Activated effector memory CD4-positive, alpha-beta T cell treated with Interleukin-2 at 50 U/mL for 16 hours (primary cell): ENCODE measurements at places on chromosomes 5 and 9.

GRCh38 chr9:130463763-130464745, 19.3 kb downstream of the ASS1 start:
- DNase-seq, result no peak

DNA sequence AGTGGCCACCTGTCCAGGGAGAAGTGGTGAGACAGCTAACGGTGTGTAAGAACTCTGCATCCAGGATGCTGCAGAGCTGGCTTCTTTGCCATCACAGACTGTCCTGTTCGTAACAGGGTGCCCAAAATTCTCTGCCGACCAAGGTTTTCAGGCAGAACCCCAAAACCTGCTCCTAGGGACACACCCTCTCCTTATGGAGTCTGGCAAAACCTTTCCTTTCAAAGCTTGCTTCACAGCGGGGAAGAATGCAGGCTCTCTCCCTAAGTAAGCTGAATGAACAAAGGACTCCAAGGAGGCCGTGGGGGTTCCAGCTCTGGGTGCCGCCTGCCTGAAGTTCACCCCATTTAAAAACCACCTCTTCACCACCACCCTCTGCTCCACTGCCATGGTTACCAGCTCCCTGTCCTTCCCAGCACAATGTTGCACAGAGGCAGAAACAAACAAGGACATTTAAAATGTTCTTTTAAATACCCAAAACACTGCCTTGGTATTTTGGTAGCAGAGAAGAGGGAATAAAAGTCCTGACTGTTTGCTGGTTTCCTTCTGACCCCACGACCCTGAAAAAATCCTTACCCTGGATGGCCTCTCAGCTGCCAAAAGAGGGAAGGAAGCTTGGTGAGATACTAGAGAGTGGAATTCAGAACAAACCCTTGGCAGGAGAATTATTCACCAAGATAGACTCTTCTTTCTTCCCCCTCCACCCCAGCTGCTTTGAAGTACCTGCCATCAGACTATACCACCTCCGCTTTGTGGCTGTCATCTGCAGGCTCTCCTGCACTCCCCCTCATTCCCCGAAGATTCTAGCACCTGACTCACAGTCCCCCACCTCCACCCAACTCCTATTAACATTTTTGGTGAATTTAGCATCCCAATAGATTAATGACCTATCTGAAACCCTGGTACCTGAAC, 7.1 kb upstream of the KLF9 start:
- DNase-seq, result no peak

DNA sequence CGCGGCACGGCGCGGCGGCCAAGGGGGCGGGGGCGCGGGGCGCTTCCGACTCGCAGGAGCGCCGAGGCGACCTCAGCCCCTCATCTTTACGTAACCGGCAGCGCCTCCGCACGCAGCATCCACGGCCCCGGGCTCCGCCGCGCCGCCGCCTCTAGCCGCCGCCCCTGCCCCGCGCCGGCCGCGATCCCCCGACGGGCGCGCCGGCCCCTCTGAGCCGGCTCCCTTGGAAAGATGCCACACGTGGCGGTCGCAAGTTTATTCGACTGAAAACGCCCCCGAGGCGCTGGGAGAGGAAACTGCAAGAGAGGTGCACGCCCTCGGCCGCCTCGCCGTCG, 1.0 kb downstream of the KLF9 start:
- DNase-seq, result no peak

GRCh38 chr9:132200706-132201105, 38.8 kb downstream of the NTNG2 start:
- DNase-seq, result no peak

- DNase-seq, result no peak
Measured at GRCh38 chr5:115818821-115819220, 2.4 kb upstream of the CDO1 start.

- DNase-seq, result no peak
Measured at GRCh38 chr5:82641331-82642003, 363.3 kb upstream of the RPS23 start.

- no peak for DNase-seq
Measured at GRCh38 chr5:94361832-94362796, 256.3 kb downstream of the KIAA0825 start.

DNA sequence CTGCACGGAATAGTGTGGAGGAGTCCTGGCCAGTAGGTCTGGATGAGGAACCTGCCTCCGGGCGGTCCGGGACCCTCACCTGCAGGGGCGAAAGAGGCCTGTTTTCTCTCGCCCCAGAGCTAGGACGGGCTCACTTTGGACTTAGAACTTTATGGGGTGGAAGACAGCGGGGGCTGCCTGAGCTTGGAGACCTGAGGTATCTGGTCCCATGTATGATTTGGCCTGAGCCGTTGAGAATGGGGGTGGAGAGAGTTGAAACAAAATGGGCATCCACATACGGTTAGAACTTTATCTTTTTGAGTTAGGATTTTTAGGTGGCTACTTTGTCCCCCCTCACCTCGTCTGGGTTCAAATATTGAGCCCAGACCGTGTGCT, 681 bp upstream of the ETF1 start:
- no peak for DNase-seq

DNA sequence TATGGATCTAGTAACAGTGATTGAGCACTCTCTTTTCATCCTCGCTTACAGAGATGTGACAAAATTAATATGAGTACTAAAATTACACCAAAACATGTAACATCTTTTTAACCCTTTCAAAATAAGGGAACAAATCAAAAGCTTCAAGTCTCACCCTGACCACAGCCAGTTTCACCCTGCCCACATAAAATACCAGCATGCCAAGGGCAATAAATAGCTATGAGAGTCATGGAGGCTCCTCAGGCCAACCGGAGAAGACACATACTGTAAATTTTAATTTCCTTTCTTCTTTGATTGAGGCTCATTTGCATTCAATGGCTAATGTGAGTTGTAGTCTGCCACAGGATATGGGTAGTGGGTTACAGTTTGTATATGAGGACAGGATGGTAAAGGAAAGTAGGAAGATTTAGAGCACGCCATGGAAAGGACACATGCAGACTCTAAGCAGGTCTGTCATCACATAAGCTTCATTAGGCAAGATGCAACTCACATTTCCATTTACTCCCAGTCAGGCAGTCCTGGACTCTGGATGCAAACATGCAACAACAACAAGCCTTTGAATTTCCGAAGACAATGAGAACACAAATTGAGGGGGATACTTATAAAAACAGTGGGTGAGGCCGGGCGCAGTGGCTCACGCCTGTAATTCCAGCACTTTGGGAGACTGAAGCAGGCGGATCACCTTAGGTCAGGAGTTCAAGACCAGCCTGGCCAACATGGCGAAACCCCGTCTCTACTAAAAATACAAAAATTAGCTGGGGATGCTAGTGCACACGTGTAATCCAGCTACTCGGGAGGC, 11.3 kb downstream of the IL4 start:
- DNase-seq, result no peak

DNA sequence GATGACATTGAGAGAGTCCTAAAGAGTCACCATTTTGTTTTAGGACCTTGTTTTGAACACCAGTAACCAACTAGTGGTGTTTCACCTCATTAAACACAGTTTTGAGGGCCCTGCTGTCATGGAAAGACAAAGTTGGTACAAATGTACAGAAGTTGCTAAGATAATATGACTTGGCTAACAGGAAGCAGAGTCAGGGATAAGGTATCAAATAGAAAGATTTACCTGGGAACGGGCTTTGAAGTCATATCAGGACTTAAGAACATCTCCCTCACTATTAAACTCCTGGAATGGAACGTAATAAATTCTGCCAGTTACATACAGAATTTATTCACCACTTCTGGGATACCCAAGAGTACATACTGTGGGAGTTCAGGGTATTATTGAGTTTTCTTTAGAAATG, 115.6 kb downstream of the SNCAIP start:
- DNase-seq, result no peak

DNA sequence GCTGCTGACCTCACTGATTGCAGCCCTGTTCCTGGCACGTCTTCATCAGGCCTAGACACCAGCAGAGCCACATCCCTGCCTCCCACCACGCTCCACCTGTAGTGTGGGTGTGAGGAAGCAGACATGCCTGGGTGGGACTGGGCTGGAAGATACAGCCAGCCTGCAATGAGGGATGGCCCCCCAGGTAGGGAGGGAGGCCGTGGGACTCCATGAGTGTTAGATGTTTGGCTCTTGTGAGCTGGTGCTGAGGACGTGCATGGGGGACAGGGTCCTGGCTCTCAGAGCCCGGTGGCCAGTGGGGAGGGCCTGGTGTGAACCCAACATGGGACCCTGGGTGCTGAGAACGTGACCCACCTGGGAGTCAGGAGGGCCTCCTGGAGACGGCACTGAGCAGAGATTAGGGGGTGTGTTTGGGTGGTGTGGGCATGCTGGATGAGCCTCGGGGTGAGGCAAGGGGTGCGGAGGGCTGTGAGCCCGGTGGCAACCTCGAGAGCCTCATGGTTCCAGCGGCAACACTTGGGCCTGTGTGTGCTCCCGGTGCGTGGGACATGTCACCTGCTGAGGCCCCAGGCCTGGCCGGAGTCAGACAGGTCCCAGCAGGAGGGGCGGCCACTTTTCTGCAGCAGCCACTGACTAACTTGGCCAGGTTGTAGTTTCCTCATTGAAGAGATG, 87.6 kb downstream of the PHF2 start:
- DNase-seq, result no peak

DNA sequence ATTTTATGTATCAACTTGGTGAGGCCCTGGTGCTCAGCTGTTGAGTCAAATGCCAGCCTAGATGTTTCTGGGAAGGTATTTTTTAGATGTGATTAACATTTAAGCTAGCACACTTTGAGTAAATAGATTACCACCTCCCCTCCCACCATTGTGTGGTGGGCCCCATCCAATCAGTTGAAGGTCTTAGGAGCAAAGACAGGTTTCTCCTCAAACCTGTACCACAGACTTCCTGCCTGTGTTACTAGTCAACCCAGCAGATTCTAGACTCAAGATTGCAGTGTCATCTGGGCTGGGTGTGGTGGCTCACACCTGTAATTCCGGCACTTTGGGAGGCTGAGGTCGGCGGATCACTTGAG, 33.8 kb downstream of the MRPL36 start:
- no peak for DNase-seq

GRCh38 chr5:111072949-111073682, 1.6 kb downstream of the TSLP start:
- peak; percentile 8 for DNase-seq

DNA sequence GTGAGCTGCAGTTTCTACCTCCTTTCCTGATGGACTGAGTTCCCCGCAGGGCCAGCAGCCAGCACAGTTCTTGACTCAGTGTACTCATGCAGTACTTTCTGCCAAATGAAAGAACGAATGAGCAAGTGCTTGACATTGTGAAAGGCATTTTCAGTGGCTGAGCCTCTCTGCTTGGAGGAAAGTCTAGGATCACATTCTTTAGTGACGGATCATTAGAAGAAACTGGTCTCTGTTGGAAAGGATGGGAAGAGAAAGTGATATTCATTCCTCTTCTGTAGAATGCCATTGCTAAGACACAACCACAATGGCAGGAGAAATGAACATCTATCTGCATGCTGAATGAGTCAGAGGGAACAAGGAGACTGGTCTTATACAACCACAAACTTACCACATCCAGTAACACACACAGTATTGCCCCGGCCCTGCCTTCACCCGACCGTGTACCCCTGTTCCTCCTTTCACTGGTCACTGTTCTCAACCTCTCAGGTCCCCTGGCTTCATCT, 206.9 kb downstream of the CRB2 start:
- DNase-seq, result no peak

- DNase-seq, result no peak
Measured at GRCh38 chr5:149271195-149271715, 404 bp upstream of the AFAP1L1 start.

DNA sequence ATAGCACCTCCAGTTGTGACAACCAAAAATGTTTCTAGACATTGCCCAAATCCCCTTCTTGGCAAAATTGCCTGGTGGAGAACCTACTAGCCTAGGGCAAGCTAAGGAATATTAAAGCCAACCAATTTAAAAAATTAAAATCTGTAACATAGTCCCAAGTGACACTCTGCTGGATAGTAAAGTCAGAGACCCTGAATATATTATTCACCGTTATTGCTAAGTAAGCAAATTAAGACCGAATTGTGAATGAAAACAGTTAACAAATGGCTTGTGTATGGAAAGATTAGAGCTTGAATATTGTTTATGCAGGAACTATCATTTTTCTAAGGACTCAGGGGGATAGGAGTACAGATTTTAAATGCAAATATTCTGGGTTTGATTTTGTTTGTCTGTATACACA, 208.1 kb downstream of the DMAC1 start:
- no peak for DNase-seq

DNA sequence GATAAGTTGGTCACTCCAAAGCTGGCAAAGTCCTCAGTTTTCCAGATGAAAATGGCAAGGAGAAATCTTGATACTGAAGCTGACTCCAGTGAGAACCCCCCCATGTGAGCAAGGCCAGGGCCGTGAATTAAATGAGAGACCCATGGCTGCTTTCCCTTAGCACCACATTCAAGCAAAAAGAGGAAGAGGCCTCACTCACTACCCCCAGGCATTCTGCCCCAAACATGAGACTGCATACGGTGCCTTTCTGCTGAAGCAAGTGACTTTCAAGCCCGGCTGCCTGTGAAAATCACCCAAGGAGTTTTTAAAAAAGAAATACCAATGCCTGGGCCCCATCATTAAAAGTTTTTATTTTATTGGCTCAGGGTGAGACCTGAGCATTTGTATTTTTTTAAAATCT, 66.9 kb downstream of the TMEM252 start:
- no peak for DNase-seq

- DNase-seq, result no peak
Measured at GRCh38 chr9:119677811-119678505, 308.7 kb upstream of the BRINP1 start.

GRCh38 chr5:93606382-93606752, 23.3 kb downstream of the NR2F1 start:
- DNase-seq, result no peak

DNA sequence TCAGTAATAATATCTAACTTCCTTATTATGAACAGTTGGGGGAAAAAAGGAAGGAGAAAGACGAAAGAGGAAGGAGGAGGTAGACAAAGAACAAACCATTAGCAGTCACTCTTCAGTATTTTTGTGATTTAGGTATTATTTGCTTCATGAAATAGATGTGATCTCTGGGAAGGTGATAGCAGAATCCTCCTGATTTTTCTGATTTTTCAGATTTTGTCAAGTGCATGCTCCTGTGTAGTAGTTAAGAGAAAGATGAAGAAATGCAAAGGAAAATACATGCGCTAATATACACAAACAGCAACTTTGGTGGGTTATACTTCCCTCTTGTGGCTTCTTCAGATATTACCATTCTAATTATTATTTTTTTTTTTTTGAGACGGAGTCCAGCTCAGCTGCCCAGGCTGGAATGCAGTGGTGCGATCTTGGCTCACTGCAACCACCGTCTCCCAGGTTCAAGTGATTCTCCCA, 31.6 kb downstream of the LMNB1 start:
- no peak for DNase-seq

DNA sequence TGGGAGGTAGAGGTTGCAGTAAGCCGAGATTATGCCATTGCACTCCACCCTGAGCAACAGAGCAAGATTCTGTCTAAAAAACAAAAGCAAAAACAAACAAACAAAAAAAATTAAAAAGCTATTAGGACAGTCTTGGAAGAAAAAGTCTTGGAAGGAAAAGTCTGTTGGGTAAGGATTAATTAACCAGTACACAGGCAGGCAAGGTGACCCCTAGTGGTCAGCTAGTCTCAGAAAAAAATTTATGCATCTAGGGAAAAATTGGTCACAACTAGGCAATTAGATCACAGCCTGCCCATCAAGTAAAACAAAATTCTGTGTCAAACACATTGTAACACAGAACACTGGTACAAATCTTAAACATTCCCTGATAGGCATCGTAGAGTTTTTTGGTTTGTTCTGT, 6.7 kb upstream of the ANKRD18B start:
- no peak for DNase-seq
